Suprapubic skin (tissue), 4 donors: ENCODE measurements at places on chromosomes 3 and 15.
A peak's percentile ranks its signal among the peaks of the same experiment; 100 is the strongest.

GRCh38 chr15:40691737-40692136, 3.2 kb upstream of the RAD51 start:
- DNase-seq = no peak

DNA sequence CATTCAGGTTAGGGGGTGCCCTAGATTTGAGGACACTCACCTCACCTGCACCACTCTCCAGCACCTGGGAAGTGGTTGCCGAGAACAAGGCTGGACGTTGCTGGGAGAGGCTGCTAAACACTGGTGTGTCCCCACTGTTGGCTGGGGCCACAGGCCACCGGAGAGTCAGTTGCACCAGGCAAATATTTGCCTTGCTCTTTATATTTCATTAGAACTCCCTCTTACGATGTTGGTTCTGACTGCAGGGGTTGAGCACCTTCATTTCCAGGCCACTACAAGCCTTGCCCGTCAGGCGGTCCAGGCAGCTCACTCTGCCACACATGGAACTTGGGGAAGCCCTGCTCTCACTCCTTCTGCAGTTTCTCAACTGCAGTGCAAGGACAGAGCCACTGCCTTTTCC, 30.7 kb downstream of the HCN4 start:
- no peak for DNase-seq

- DNase-seq = no peak
Measured at GRCh38 chr15:45431511-45431910, 53.2 kb upstream of the GATM start.

DNA sequence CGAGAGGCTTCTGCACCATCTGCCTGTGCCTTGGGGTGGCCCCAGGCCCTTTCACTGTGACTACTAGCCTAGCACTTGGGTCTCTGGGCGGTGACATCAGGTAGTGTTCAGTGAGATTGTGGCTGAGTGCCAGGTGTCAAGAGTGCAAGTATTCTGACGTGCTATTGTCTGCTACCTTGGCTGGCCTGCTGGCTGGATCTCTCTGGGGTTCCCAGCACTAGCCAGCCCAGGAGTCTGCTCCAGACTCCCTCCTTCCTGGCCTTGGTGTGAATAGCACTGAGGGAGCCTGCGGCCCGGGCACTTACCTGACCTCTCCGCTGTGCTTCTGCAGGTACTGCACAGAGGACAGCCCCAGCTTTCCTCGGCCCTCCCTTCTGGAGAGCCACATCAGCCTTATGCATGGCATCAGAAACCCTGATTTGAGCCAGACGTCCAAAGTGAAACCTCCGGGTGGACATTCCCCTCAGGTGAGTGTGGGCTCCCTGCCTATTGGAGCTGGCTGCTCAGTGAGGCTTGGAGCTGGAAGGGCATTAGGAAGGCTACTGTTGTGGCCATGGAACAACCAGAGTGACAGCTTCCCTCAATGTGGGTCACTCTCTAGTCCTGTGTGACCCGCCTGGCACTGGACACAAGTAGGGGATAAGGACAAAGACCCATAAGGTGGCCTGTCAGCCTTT, 17.5 kb upstream of the ALPK3 start:
- DNase-seq = no peak

GRCh38 chr3:196563721-196564225, 4.6 kb downstream of the WDR53 start:
- DNase-seq = no peak

GRCh38 chr3:11230832-11231231, 41.4 kb upstream of the ATG7 start:
- DNase-seq = no peak

- no peak for DNase-seq
Measured at GRCh38 chr3:123854905-123855304, 29.2 kb downstream of the MYLK start.

DNA sequence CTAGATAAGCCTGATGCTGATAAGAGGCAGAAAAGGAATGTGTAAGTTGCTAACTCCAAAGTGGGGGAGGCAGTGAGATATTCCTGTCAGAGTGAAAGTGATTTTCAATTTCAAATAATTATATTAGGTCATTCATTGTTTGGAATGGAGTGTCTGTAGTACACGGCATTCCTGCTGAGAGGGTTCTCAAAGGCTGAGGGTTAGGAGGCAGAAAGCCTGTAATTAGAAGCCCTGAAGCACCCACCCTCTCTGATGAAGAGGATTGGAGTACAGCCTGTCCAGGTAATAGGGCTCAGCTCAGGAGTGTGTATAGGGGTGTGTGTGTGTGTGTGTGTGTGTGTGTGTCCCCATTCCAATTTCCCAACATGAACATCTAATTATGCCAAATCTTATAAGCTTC, 486.8 kb downstream of the MAGI1 start:
- DNase-seq = no peak

- no peak for DNase-seq
Measured at GRCh38 chr3:27456554-27456953, 27.6 kb downstream of the SLC4A7 start.

- DNase-seq = no peak
Measured at GRCh38 chr3:135292162-135292561, 497.1 kb downstream of the EPHB1 start.

DNA sequence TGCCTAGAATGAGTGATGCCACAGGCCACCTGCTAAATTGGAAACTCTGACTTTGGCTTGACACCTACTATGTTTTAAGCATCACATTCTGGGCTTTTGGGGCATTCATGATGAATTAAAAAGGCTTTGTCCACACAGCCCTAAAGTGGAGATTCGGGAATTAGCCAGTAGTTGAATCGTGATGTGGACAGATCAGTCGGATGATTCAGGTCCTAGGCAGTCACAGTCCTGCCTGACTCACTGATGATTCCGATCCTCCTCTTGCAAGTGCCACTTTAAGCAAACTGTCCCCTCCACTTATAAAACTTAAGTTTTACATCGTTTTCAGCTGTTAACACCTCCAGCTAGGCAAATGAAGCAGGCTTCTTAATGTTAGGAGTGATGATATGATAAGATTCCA, 75.3 kb downstream of the SYNPR start:
- DNase-seq = no peak

DNA sequence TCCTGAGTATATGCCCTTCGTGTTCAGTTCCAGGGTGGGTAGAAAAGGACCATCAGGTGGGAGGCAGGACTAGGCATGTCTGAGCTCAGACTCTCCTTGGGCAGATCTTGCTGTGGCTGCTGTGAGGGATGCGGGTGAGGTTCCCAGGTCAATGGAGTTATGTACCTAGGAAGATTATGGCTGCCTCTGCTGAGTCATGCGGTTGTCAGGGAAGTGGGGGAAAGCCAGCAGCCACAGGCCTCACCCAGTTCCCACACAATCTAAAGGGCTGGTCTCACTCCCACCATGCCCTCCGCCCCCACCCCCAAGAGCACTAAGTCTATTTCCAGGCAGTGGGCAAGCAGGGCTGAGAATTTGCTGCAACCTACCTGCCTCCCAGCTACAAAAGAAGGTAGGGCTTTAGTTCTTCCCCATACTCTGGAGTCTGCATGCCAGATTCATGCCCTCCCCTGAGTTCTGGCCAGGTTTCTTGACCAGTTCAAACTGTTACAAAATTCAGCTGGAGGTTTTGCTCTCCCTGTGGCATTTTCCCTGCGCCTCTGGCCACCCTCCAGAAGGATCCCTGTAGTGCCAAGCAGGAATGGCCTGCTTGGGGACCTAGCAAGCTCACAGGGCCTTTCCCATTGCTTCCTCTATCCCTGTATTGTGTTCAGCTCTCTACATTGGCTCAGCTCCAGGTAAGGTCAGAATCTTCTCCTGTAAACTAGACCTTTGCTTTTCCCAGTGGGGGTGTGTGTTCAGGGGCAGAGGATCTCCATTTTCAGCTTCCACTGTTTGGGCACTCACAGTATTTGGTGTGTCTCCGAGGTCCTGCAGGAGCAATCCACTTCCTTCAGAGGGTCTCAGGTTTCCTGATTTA, 12.7 kb upstream of the TMCO5A start:
- DNase-seq = no peak

GRCh38 chr15:27422997-27423396, 452.0 kb downstream of the GABRG3 start:
- DNase-seq = no peak

- DNase-seq = no peak
Measured at GRCh38 chr3:183117056-183117455, 17.8 kb upstream of the MCCC1 start.

DNA sequence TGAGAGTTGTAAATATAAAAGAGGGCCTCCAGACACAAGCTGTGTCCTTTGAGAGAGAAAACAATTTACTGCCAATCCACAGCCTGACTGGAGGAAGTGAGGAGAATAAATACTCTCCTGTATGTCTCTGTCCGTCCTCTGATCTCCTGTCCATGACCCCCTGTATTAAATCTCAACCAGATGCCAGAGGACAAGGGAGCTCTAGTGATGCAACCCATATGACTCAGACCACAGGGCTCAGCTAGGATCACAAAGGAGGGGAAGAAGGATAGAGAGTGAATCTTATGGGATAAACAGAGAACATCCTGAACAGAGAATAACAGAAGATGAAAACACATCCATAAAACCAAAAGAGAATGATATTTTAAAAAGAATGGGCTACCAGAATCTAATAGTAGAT, 482.6 kb downstream of the PLOD2 start:
- no peak for DNase-seq

GRCh38 chr3:161208931-161209330, 12.2 kb upstream of the NMD3 start:
- no peak for DNase-seq

GRCh38 chr3:89467898-89468363, 360.5 kb downstream of the EPHA3 start:
- no peak for DNase-seq

- no peak for DNase-seq
Measured at GRCh38 chr15:38163658-38164057, 89.0 kb upstream of the SPRED1 start.

DNA sequence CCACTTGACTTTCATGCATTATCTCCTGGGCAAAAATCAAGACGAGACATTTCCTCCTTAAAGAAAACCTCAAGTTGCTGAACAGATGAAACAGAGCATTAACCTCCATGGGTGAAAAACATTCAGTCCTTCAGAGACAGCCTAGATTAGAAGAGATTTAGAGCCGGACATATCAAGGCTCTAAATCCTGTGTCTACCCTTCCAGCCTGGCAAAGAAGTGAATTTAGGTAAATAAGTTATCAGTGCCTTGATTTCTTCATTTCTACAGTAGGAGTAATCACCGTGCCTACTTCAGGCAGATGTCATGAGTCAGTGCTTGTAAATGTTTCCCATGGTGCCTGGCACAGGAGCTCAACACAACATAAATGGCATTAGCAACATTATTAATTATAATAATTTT, 159.3 kb upstream of the PRICKLE2 start:
- no peak for DNase-seq

GRCh38 chr15:99264125-99264524, 12.8 kb downstream of the LRRC28 start:
- DNase-seq = no peak

- no peak for DNase-seq
Measured at GRCh38 chr3:158233791-158234190, 123.9 kb downstream of the RSRC1 start.

GRCh38 chr15:58437531-58438105, 5.8 kb downstream of the LIPC start:
- DNase-seq = no peak

DNA sequence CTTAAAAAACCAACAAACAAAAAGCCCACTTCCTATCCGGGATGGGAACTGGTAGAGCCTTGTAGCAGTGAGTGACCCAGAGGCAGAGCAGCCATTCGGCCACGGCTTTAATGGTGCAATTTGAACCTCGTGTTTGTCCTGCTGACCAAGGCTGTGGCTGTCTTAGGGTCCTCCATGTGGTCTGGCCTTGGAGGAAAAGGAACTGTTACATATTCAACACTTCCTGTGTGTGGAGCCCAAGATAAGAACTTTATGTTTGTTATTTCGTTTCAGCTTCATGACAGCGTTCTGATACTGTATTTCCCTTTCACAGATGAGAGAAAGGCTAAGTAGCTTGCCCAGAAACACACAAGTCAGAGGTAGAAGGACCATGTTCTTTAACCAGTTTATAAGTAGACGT, 269.8 kb downstream of the SV2B start:
- DNase-seq = no peak

GRCh38 chr15:58538901-58539300, 107.1 kb downstream of the LIPC start:
- no peak for DNase-seq

DNA sequence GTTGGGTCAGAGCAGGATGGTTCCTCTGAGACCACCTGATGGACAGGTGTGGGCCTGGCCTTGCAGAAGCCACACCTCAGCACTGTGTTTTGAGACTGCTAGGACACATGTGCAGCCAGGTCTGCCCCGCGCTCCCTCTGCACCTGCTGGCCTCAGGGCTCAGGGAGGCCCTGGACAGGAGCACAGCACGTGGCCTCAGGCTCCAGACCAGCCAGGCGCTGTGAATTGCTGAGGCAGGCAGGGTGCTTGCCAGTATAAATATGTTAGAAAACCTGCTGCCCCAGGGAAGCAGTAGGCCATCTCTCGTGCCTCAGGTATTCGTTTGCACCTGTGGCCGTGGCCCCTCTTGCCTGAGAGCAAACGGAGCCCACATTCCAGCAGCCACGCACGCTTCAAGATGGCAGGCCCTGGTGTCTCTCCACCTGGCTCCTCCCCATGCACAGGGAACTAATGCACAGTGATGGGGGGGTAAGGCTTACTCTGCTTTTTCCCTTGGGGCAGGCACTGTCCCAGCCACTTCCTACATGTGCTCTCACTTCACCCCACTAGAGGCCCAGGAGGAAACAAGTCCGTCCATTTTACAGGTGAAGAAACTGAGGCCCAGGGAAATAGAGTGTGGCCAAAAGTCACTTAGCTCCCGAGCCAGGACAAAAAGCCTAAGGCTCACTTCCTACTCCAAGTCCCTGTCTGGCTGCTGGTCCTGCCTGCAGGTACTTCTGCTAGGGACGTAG, 20.4 kb downstream of the SEC61A1 start:
- DNase-seq = peak; percentile 64

DNA sequence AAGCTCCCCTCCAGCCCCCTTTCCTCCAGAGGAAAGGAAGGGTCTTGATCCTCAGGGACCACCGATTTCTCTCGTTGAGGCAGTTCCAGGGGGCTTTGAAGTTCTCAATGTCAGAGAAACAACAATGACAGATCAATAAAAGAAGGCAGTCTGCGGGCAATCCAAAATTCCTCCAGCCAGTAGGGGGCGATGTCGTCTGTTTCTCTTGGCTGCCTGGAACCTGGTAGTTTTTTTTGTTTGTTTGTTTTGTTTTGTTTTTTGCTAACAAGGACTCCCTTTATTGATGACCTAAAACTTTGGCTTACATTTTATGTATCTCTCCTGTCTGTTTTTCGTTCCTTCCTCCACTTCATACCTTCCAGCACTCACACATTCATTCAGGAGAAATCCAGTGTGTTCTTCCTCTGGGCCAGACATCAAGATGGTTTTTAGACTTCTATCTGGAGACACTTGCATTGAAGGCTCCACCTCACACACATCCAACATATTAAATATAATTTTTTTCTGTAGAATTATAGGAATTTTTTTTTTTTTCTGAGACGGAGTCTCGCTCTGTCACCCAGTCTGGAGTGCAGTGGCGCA, 276.6 kb downstream of the RPLP1 start:
- no peak for DNase-seq

- no peak for DNase-seq
Measured at GRCh38 chr3:112546216-112546759, 15.5 kb downstream of the ATG3 start.

- DNase-seq = no peak
Measured at GRCh38 chr3:156489462-156489911, 65.4 kb downstream of the SSR3 start.

GRCh38 chr15:99895956-99896311, 162.7 kb upstream of the LYSMD4 start:
- DNase-seq = no peak

GRCh38 chr3:72678380-72678779, 169.9 kb downstream of the SHQ1 start:
- no peak for DNase-seq
